ENCODE measurements at places on chromosomes 6 and 20. TPM values are rescaled to one million over a fixed set of nuclear protein-coding genes. Genes with fewer than 3 reads are reported as not detected.

DNA sequence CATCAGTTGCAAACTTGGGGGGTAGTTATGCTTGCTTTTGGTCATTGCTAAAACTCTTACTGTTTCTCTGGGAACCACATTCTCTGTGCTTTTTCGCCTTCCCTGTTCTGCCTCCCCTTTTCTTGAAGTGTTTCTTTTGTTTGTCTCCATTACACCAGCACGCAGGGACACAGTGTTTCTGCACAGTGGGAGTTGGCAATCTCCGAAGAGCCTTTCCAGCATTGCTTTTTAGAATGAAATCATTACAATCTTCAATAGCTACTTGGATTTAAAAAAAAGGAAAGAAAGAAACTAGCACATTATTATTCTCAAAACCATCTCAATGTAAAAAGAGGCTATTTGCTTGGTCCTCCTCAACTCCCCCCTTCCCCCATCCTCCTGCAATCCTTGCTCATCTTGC lies 536.7 kb upstream of the MMS22L start:
- DNase-seq, result no peak

- DNase-seq, result no peak
Observed at GRCh38 chr6:107185391-107185970, 70.2 kb upstream of the BEND3 start.

DNA sequence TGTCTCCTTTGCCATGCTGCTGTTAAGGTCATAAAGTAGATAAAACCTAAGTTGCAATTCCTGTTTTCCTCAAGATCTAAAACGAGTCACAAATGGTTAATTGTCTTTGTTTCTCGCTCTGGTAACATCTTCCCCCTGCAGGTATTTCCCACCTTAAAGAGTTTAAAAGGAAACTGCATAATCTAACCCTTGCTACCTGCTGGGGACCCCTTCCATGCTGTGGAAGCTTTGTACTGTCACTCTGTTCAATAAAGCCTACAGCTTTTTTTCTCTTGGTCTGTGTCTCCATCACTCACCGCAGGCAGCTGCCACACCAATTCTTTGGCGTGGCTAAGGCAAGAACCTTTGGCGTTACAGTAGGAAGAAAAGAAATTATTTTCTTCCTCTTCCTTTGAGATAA lies 117.7 kb upstream of the GJE1 start:
- no peak for DNase-seq

- no peak for DNase-seq
Observed at GRCh38 chr6:142155895-142156757, 9.1 kb downstream of the VTA1 start.

GRCh38 chr6:29633534-29633905 lies 537 bp upstream of the GABBR1 start:
- no peak for DNase-seq

DNA sequence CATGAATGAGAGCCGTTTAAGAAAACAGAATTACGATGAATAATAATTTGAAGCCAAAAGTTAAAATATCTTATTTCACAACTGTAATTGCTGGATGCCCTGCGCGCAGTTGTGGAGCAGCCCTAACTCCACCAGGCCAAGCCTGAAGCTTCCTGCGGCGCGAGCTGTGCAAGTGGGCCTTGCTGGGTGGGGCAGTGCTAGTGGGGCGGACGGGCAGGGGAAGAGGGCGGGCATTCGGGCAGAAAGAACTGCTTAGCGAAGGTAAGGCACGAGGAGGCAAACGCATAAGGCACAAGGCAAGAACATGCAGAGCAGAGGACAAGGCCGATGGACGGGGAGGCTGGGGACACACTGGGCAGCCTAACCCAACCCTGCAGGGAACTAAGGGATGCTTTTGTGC lies 2.3 kb downstream of the HLA-DQB2 start:
- no peak for DNase-seq

- DNase-seq, result no peak
Observed at GRCh38 chr6:22102671-22103070, 194.2 kb downstream of the PRL start.

- DNase-seq, result no peak
Observed at GRCh38 chr20:9978397-9979004, 56.3 kb upstream of the ANKEF1 start.

GRCh38 chr6:137076277-137077068 lies 31.7 kb upstream of the IL20RA start:
- peak; percentile 90 for DNase-seq

GRCh38 chr20:61417221-61417941 lies 165.3 kb downstream of the CDH4 start:
- no peak for DNase-seq

DNA sequence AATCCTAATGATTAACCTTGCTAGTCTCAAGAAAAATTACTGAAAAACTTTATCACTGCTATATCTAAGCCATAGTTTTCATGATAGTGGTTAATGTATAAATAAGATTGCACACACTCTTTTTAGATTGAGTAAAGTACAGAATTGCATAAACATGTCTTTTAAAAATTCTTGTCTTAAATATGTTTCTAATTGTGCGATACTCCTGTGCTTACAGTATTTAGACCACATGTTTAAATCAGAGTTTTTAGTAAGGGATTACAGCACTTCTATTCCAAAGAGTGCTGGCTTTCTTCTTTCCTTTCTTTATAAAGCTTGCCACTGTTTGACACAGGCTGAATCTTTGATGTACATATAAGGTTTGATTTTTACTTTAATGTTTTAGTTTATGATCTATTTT lies 36.8 kb upstream of the RGS17 start:
- no peak for DNase-seq

DNA sequence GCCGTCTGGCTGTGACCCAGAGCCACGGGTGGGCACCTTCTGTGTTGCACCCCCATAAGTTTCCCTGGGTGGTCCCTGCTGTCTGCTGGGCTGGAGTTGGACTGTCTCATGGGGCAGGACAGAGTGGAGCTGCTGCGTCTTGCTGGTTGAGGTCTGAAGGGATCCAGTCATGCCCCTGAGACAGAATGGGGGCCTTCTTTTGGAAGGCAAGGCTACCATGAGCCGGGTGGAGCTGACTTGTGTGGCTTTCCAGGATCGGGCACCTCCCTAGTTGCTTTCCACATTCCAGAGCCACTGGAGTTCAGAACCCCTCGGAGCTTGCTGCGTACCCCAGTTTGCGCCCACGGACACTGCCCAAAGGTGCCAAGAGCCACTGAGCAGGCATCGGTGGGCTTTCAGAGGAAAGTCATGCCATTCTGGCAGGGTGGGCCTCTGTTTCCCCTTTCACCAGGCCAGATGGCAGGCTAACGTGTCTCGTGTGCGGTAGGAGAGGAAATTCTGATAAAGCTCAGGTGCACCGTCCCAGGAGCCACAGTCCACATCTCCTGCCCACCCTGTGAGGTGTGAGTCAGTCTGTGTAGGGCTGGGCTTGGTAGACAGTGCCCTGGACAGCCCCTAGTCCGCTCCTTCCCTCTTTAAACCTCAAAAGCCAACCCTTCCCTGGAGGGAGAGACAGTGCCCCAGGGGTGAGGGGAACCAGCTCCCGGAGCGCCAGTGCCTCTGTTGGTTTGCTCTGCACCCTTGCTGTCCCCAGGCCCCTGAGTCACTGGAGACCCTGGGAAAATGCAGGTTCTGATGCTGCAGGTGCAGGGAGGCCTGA lies 125.3 kb downstream of the SYCP2 start:
- no peak for DNase-seq

GRCh38 chr20:10478205-10478604 lies 43.1 kb downstream of the SLX4IP start:
- no peak for DNase-seq

- DNase-seq, result no peak
Observed at GRCh38 chr6:4856785-4857184, 80.6 kb downstream of the CDYL start.

DNA sequence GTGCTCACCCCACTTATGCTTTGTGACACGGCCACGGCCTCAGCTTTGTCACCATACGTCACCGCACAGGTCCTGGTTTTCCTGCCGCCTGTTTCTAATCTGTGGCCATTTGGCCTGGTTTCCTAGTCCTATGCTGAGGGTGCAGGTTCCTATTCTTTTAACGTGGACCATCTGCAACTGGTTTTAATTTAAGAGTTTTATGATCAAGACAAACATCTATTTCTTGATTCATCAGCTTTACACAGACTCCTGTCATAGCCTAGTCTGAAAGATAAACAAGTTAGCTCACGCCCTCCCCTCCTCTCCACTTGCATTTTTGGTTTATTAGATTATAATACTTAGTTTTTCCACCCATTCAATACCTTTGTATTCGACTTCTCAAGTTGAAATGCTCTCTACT lies 97.5 kb upstream of the RPS6KA2 start:
- no peak for DNase-seq

GRCh38 chr20:49620364-49621240 lies 52.7 kb upstream of the PTGIS start:
- no peak for DNase-seq

GRCh38 chr6:73180076-73180738 lies 45.1 kb downstream of the KHDC1L start:
- no peak for DNase-seq

DNA sequence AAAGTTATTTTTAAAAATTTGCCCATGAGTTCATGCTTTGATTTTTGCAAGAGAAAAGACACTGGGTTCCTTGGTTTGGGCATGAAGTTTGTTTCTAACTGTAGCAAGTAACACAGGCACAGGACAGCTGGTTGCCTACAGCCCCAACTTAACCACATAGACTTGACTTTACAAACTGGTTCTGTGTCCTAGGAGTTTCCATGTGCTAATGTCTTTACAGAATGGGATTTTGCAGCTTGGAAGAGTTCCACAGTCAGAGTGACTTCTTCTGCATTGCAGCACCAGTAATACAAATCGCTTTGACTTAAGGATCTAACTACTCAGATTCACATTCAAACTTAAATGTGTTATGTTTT lies 44.3 kb downstream of the OR2B2 start:
- no peak for DNase-seq

DNA sequence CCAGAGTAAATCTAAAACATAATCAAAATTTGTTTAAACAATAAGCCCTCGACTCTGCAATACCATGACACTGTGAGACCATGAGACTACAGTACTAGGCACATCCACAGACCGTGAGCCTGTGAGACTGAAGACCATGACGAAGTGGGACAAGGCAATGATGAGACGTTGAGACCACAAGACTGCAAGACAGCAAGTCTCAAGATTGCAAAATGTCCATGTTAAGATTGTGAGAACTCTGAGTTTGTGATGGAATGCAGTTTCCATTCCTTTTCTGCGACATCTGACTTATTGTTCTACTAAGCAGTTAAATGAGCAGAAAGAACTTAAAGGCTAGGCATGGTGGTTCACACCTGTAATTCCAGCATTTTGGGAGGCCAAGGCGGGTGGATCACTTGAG lies 102.1 kb upstream of the PHACTR1 start:
- no peak for DNase-seq

- DNase-seq, result no peak
Observed at GRCh38 chr6:83160167-83160566, 32.9 kb downstream of the PGM3 start.

DNA sequence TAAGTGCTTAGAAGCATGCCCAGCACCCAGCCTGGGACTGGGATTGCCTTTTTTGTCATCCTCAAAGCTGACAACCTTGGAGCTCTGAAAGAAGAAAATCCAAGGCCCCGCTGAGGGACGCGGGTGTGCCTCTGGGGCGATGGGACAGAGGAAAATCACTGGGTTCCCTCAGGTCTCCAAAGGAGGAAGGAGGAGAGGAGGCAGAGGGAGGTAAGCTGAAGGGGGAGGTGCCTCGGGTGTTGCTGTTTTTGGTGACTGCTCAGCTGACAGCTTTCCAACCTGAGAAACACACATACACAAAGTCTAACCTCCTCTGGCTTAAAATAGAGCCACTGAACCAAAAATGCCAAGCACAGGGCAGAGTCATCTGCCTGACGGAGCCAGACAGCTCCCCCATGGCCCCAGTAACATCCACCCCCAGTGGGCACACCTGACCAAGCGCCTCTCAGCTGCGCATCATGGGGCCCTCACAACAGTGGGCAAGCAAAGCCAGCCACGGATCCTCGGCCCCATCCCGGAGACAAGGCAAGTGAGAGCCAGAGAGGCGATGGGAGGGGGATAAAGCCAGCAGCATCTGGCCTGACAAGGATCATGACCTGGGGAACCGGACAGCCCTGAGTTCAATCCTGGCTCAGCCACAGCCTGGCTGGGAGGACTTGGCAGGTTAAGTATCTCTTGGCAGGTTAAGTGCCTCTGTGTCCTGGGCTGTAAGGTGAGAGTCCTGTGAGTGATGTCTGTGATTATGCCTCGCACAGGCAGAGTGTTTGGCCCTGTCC lies 3.2 kb upstream of the KCNK15 start:
- DNase-seq, result no peak

GRCh38 chr6:112933947-112934346 lies 586.8 kb downstream of the RFPL4B start:
- no peak for DNase-seq

DNA sequence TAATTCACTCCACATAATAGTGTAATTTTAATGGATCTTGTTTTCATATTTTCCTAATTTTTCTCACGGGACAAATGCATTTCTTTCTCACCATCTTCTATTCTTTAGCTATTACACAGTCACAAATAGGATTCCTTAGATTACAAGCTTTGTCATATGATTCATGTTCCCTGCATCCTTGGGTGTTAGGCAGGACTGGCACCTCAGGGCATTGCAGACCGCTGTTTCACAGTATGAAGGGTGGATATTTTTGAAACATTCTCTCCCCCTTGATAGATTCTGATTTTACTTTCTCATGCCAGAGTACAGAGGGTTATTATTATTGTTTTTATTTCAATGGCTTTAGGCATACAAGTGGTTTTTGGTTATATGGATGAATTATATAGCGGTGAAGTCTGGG lies 602.5 kb downstream of the PHF3 start:
- DNase-seq, result no peak

DNA sequence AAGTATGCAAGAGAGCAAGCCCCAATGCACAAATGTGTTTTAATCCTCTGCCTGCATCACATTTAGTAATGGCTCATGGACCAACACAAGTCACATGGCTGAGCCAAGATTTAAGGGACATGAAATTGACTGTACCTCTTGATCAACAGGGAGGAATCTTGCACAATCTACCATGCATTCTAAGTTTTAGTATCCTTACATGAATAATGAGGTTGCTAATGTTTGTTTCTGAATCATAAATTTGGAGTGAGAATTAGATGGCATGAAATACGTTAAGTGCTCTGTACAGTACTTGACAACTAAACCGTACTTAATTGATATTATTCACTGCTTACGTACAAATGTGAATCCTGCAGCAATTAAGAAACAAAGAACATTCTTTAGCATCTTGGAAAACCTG lies 553.8 kb upstream of the JAG1 start:
- no peak for DNase-seq

The OR12D3 gene
- not detected for polyA plus RNA-seq

The LIN28B gene
- not detected for polyA plus RNA-seq

The SLC17A9 gene
- polyA plus RNA-seq, result 1.1 TPM

The SLC12A5 gene
- polyA plus RNA-seq, result 5.5 TPM

The ARID1B gene
- polyA plus RNA-seq, result 9.0 TPM

The BHLHE23 gene
- not detected for polyA plus RNA-seq

The TPMT gene
- polyA plus RNA-seq, result 24.3 TPM

The TAGAP gene
- polyA plus RNA-seq, result 1.4 TPM

The SLPI gene
- 420 TPM for polyA plus RNA-seq

The EFCAB8 gene
- polyA plus RNA-seq, result not detected

The MAP3K7 gene
- 9.1 TPM for polyA plus RNA-seq

The SLC22A1 gene
- polyA plus RNA-seq, result 0.20 TPM

The MYB gene
- polyA plus RNA-seq, result 0.56 TPM

The ITPA gene
- 105 TPM for polyA plus RNA-seq

The OPRL1 gene
- polyA plus RNA-seq, result 0.18 TPM

The ZBP1 gene
- polyA plus RNA-seq, result not detected

The PEX7 gene
- 7.3 TPM for polyA plus RNA-seq

The UNC5CL gene
- polyA plus RNA-seq, result 13.0 TPM

The PGBD1 gene
- 1.4 TPM for polyA plus RNA-seq

Measured in stomach (tissue), 19 donors.